ENCODE measurements at places on chromosomes 16 and 17.
A peak's percentile ranks its signal among the peaks of the same experiment; 100 is the strongest.

GRCh38 chr16:63789603-63790002 is 1332.3 kb downstream of the CDH11 start:
- no peak for DNase-seq

DNA sequence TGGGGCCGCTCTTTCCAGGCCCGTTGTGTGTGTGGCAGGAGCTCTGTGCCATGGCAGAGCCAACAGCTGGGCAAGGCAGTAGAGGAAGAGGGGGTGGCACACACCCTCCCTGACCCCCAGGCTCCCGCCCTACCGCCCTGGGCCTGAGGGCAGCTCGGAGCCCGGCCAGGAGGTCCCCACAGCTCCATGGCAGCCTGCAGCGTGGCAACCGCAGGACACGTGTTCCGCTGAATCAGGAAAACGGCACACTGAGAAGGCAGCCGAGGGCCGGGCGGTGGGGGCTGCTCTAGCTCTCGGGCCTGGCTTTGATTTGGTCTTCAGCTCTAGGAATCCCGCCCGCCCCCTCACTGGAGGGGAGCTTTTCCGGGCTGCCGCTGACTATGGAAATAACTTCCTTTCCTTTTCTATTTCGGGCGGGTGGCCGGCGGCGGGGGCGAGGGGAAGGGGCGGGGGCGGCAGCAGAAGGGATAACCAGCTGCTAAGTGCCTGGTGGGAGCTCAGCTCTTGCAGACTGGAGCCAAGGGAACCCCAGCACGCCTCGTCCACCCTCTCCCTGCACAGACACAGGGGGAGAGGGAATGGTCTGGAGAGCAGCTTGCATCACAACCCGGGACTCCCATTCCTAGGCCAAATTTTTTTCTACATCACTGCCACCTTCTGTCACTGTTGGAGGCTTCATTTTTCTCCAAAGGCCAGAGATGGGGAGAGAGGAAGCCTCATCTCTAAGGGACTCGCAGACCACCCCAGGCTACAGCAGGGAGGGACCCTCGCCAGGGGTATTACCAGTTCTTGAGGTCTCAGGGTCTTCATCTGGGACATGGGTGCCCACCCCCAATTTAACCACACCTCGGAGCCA is 24.8 kb upstream of the MRPS23 start:
- peak; percentile 93 for DNase-seq

GRCh38 chr16:74034862-74035261 is 261.8 kb upstream of the PSMD7 start:
- DNase-seq = peak; percentile 15

- DNase-seq = no peak
Measured at GRCh38 chr17:10105513-10106001, 92.8 kb downstream of the GAS7 start.

DNA sequence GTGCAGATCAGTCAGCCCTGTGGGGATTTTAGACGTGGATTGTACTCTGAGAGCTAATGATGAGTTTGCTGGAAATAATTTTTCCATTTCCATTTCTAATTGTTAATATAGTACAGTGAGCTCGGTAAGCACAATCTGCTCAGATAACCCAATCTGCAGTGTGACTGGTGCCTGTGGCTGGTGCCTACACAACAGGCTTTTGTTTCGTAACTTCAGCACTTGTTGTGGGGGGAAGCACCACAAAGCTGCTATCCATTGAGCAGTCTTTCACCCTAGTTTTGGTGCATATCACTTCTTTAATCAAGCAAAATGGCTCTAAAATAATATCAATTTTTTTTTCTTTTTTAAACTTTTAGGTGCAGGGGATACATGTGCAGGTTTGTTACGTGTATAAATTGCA is 534.9 kb upstream of the HSBP1 start:
- DNase-seq = no peak

- DNase-seq = no peak
Measured at GRCh38 chr17:14923981-14924380, 341.1 kb downstream of the PMP22 start.

DNA sequence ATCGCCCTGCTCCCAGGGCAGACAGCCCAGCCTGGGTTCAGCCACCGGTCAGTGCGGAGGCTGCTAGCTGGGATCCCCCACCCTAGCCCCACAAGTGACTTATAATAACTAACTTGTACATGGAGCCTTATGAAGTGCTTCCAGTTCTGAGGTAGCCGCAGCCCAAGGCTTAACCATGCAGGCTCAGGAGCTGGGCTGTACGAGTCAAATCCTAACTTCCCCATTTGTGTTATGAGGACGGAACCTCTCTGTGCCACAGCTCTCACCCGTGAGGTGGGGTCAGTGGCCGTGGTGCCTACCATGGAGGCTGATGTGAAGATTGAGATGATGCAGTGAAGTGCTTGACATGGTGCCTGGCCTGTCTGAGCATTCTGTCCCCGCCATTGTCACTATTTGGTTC is 27.8 kb upstream of the GOSR2 start:
- no peak for DNase-seq

DNA sequence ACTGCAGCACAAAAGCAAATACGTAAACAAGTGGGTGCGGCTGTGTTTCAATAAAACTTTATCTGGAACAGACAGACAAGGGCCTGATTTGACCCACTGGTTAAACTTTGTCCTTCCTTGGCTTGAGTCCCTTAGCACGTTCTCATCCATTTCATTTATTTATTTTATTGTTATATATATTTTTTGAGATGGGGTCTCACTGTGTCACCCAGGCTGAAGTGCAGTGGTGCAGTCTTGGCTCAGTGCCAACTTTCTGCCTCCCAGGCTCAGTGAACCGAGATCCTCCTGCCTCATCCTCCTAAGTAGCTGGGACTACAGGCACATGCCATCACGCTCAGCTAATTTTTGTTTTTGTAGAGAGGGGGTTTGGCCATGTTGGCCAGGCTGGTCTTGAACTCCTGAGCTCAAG is 64.3 kb downstream of the MYH11 start:
- DNase-seq = no peak

DNA sequence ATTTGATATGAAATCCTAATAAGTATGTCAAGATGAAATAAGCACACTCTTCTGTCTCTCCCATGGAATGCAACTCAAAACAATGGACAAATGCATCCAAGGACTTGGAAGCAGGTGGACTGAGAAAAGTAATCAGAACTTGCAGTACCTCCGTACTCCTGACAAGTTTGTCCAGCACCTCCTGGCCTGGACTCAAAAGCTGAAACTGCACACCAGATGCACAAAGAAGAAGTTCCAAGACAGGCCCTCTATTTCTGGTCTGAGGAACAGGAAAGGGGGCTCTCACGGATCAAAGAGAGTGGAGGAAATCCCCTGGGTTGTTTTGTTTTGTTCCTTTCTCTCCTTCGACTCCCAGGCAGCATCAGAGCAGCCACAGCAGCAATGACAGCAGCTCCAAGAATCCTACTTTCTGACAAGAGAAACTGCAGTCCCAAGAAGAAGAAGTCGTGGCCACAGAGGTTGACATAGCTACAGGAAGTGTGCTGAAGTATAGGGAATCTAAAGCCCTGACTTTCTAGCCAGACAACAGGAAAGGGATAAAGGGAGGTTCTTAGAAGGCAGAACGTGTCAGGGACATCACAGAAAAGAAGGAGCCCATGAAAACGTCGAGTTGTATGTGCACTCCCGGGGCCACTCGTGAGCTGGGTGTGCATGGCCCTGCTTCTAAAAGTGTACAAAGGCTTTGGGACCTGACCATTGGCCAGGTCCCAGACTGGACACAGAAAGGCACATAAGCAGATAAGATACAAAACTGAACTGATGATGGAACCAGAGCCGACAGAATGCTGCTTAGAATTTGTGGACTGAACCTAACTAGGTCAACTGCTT is 29.3 kb downstream of the AKAP10 start:
- no peak for DNase-seq

DNA sequence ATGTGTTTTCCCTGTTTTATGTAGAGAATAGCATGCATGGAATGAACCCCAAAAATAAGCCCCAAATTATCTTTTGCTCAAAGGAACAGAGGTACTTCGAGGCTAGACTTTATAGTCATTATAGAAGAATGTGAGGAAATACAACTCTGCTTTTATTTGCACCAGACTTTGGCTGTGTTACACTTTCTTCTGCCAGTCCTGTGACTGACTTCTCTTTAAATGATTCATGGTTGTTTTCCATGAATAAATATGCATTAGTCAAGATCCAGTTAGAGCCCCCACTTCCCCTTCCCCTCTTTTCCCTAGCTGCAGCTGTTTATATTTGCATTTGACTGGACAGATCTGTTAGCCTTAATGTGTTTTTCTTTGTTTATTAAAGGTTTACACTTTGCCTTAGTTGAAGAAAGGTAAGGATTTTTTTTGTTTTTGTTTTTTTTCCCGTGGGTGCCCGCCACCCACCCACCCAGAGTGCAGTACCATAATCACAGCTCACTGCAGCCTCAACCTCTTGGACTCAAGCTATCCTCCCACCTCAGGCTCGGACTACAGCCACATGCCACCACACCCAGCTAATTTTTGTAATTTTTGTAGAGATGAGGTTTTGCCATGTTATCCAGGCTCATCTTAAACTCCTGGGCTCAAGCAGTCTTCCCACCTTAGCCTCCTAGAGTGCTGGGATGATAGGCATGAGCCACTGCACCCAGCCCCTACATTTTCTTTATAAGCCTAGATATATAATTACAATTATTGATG is 152.6 kb downstream of the CYB561 start:
- no peak for DNase-seq

GRCh38 chr17:59287452-59287851 is 44.0 kb upstream of the YPEL2 start:
- DNase-seq = no peak

GRCh38 chr16:56192635-56192945 is 1.3 kb downstream of the GNAO1 start:
- DNase-seq = no peak

DNA sequence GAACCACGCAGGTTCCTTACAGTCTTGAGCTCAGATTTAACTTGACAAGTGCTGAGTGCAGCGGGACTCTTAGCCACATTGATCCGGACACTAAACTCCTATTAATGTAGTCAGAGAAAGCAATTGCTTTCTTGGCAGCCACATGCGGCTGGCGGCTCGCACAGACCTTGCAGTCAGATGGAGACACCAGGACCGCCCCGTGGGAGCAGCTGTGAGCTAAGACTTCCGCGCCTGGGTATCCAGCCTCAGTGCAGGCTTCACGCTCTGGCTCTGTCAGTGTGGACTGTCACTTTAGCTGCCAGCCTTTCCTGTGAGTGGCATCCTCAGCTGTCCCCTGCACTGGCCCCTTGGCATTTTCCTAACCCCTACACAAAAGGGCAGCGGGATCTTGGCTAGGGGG is 80.9 kb upstream of the NLRP1 start:
- DNase-seq = peak; percentile 48

DNA sequence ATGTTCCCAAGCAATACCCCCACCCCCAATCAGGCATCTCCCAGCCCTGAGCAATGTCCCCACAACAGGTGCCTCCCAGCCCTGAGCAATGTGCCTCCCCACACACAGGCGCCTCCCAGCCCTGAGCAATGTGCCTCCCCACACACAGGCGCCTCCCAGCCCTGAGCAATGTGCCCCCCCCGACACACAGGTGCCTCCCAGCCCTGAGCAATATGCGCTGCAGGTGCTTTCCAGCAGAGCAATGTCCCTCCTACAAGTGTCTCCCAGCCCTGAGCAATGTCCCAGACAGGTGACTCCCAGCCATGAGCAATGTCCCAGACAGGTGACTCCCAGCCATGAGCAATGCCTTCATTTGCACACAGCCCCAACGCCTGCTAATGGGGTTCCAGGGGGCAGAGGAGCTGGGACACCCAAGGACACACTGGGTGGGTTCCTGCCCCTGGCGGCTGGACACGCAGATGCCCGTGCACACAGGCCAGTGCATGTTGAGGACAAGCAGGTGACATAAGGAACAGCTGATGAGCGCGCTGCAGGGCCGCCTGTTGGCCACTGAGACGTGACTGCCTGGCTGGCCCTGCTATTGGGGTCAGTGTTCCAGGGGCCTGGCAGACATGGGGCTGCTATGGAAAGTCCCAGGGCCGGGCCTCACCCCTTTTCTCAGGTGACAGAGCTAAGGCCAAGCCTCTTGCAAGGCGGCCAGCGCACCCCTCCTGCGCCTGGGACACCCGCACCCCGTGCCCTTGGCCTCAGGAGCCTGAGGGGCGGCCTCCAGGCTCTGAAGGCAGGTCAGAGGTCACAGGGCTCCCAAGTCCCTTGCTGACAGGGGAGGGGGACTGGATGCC is 26.9 kb upstream of the PABPN1L start:
- no peak for DNase-seq

DNA sequence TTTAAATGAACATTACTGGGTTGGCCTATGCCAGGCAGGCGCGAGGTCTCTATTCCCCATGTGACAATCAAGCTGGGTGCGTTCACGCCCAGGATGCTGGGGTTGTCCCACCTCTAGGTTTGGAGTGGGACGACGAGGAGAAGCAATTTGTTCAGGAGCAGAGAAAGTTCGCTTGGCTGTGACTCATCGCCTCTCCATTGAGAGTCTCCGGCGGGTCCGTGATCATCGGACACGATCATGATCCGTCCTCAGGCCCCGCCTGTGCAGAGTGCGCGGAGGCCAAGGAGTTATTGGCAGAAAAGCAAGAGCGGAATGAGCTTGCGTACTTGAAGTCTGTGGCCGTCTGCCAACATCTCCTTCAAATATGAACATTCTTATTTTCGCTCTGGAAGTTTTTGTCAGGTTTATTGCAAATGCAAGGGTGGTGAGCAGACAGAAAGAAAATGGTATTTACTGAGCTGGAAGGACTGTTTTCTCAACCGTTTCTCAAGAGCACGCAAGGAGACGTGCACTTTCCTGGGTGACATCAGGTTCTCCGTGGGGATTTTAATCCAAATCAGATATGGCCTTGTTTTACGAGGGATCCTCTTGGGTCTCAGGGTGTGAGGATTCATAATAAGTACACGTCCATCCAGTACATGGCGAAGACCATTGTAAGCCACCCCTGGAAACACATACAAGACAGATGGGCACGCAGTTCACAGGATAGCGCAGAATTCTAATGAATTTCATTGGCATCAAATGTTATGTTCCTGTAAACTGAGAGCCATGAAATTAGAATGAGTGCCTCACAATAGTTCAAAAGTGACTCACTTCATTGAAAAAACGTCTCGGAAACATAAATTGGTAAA is 70.1 kb upstream of the CREBBP start:
- no peak for DNase-seq

DNA sequence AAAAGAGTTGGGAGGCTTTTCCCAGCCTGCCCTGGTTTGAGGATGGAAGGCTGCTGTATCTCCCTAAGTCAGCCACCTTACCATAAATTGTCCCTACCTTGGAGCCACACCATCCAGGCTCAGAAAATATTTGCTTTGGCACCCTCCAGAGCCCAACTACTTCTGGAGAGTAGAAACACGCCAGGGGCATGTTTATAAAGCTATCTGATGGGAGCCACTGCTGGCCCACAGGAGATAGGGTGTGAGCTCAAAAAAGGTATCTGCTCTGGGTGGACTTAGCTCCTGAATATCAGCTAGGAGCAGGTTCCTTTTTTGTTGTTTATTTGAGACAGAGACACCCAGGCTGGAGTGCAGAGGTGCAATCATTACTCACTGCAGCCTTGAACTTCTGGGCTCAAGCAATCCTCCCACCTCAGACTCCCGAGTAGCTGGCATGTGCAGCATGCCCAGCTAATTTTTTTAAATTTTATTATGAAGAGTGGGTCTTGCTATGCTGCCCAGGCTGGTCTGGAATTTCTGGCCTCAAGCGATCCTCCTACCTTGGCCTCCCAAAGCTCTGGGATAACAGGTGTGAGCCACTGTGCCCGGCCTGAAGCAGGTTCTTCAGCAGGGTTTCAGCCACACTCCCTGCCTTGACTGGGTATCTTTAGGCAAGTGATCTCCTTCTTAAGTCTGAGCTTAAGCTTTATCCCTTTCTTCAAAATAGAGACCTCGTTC is 147.1 kb downstream of the SALL1 start:
- DNase-seq = no peak

- no peak for DNase-seq
Measured at GRCh38 chr17:42585353-42585752, 7.8 kb upstream of the PSMC3IP start.

- no peak for DNase-seq
Measured at GRCh38 chr16:69522732-69523404, 42.9 kb upstream of the NFAT5 start.

- no peak for DNase-seq
Measured at GRCh38 chr17:50167371-50167770, 1.6 kb downstream of the SGCA start.

Measured in NCI-H1694 (cell line).